ENCODE measurements at places on chromosomes 11 and 22.

GRCh38 chr11:2592559-2593392 is 107.0 kb downstream of the KCNQ1OT1 start:
- DNase-seq, result no peak

DNA sequence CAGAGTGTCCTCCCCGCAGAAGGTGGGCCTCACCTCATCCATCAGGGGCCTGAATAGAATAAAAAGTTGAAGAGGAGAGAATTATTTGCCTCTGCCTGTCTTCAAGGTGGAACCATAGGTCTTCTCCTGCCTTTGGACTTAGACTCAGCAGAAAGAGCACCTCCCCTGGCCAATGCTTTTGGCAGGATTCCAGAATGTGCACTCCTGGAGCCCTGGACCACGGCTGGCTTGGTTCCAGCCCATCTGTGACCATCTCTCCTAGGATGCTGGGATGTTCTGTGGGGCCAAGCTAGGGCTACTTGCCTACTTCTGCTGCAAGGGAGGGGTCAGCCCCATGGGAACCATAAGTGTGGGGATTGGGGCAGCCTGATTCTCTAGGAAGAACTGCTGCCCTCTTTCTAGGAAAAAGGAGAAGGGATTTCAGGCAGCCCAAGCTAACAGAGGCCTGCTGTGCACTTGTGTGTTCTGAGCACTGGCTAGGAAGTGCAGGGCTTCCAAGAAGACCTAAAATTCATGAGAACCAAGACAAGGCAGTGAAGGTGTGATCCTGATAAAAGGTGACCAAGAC is 32.2 kb upstream of the SHANK2 start:
- DNase-seq, result no peak

DNA sequence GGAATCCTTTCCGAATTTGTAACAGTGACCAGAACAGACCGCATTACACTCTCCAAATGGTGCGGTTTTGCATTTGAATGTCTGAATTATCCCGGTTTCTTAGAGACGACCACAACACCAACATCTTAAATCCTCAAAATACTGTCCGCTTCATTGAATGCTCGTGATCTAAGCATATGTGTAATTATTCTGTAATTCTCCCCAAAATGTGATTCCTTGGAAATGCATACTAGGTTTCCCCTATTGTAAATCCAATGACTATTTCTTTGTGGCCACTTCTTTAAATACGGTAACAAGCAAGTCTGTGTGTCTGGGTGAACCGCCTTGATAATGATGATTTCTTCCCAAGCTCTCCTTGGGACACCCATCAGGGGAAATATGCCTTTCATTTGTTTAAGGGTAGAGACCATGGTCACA is 87.3 kb upstream of the DBX1 start:
- DNase-seq, result no peak

DNA sequence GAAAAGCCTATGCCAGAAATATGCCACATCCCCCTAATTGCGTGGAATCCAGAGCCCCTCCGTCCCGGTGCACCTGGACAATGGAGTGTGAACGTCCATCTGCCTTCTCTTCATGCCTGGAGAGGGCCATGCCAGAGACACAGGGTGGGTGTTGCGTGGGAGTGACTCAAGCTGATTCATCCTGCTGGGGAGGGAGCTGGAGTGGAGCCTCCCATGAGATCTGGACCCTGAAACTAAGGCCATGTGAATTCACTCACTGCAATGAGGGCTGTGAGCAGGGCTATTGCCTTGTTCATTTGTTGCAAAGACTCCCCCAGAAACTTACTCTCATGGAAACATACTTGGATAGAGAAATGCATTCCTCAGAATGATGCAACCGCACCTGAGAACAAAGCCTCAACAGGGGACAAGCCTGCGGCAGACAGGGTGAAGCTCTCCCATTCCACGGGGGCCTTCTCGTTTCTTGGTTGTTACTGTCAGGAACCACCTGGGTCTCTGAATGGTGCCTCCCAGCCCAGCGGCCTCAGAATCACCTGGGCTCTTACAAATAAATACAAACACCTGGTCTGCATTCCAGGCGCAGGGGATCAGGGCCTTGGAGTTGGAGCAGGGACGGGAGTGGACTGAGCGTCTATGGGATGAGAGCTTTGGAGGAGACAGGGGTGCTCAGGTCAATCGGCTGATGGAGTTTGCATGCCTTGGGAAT is 1031.2 kb downstream of the BRD1 start:
- no peak for DNase-seq

DNA sequence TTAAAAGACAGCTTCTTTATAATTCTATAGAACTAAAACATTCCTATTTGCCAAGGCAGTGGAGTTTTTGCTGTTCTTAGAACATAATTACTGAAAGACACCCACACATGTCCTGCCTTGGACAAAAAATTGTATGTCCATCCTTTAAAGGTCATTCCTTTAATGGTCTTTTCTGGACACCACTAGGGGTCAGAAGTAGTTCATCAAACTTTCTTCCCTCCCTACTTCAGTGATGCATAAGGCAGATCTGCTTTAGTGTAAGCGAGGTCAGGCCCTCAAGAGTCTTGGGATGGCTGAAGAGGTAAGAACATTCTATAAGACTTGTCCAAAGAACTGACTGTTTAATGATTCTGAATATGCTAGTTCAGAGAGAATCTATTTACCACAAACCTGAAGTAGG is 4.3 kb upstream of the OR51V1 start:
- DNase-seq, result no peak

- DNase-seq, result no peak
Measured at GRCh38 chr11:36657610-36658267, 59.7 kb upstream of the RAG2 start.

DNA sequence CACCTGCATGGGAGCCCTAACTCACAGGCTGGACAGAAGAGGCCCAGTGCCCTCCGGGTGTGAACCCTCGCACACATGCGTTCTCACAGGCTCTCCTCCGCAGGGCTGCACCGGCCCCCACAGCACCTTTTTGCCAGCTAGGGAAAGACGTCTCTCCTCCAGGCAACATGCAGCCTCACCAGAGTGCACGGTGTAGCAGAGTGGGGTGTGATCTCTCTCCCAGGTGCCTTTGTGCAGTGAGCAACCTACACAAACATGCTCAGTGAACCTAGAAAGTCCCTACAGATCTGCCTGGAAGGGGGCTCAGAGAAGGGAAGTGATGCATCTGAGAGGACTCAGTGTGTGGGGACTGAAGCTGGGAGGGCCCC is 3.7 kb upstream of the CARNS1 start:
- DNase-seq, result no peak

DNA sequence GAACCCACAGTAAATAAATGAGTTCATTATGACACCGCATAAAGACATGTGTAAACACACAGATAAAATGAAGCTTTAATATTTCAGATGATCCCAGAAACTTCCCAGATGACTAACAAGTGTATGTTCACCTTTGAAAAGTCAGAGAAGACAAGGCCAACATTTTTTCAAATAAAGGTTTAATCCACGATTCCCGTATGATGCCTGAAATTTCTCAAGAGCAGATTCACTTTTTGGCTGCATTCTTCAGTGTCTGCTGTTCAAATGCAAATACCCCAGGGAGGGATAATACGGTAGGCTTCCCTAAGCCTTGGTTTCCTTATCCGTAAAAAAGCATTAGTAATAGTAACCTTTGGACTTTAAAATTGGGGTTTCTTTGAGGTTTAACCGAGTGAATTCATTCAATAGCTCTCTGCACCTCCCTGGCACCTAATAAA is 62.5 kb downstream of the SYTL2 start:
- no peak for DNase-seq

DNA sequence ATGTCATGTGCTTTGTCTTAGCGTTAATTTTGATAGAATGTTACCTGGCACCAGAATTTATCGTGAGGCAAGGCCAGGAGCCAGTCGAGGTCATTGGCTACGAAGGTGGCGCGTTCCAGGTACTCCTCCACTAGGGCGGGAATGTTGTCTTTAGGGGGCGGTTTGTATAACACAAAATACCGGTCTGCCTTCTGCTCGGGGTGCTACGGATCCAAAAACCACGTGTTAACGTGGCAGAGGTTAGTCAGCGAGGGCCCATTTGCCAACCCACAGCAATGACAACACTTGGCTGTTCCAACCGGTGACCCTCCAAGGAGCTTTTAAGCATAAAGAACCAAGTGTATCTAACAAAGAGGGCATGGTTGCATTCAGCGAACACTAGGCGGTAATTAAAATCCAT is 12.5 kb downstream of the ASCC2 start:
- DNase-seq, result no peak

DNA sequence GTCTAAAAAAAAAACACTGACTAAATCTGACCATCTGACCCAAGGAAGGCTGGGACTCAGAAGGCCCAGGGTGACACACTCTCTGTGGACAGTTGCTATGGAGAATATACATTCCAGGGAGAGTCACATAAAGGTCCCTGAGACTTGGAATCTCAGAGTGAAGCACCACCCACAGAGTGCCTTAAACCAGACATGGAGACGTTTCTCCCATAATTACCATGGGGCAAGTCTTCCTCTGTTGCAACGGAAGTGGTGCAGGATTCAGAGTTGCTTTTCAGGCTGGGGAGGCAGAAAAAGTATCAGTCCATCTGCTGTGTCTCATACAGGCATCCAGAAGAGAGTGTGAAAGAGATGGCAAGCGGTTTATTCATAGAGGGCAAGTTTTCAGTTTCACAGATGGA is 58.7 kb upstream of the SLN start:
- no peak for DNase-seq

DNA sequence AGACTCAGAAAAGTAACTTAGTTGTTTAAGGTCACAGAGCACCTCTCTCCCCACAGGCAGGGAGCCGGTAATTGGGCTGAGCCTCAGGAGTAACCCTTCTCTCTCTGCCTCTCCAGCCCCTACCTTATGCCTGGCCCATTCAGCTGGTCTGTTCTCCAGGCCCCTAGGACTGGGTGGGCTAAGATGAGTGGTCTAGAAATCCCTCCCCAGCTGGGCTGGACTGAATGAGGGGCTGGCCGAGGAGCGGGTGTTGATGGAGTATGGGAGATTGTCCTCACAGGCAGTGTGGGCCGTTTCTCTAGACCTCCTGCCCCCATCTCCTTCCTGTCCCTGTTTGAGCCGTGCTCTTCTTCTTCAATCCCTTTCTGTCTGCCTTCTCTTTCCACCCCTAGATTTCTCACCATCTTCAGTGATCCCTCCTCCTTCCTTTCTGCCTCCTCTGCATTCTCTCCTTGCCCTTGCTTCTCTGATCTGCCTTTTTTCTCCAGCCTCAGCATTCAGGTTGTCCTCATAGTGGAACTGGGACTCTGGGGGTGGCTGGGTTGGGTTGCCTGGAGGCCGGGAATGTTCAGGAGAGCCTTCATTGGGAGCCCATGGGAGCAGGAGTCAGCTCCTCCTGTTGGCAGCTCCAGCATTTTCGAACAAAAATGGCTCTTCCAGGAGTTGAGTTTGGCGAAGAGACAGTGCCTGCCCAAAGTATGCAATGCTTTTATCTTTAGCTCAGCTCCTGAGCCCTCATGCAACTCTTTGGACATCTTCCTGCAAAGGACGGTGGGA is 7.6 kb downstream of the ST3GAL4 start:
- DNase-seq, result no peak

DNA sequence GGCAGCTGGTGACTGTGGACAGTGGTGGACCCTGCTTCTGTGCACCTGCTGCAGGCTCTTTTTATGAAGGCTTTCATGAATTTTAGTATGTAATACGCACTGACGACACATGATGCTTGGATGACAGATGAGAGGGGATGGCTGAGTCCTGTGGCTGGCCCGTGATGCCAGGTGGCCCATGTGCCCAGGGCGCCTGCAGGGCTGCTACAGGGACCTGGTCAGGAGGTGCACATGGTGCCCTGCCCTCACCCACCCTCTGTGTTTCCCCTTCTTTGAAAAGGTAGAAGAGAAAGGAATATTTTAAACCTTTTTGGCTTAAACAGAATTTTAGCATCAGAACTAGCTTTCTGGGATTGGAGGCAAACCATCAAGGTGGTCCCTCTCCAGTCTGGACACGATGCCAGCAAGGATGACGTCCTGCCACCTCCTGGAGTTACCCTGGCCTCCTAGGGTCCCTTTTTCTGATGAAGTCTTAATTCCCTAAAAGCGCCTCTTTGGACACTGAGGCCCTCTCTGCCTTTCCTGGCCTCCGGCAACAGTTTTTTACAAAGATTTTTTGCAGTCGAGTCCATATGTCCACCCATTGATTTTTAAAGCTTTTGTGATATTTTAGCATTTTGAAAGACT is 5.4 kb upstream of the RANBP1 start:
- no peak for DNase-seq

- DNase-seq, result no peak
Measured at GRCh38 chr22:49227670-49228069, 600.0 kb downstream of the BRD1 start.

DNA sequence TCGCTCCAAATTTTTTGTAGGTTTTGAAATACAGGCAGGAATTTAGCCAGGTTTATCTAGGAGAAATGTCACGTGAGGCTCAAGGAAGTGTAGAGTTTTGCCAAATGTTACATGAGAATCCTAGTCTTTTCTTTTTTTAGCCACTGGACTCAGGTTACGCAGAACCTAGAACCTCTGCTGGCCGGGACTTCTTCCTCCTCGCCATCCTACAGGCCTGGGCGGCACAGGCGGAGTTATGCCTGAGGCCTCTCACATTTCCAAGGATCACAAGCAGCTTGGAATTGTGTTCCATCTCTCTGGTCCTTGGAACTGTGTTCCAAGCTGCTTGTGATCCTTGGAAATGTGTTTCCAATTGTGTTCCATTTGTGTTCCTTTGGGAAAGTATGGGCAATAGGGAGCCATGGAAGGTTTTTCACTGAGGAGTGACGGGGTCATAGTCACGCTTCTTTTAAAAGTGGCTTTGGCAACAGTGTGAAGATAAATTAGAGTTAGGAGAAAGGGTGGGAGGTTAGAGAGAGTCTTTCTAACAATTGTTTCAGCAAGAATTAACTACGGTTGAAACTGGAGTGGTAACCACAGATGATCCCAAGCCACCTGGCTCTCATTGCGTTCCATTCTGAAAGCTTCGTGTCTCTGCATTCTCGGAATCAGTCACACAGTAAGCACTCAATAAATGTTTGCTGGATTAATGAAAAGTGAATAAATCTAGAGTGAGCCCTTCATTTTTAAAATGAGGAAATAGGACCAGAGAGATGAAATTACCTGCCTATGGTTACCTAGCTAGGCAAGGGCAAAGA is 12.5 kb upstream of the POU2AF1 start:
- no peak for DNase-seq

- DNase-seq, result no peak
Measured at GRCh38 chr11:75850787-75851186, 35.8 kb downstream of the UVRAG start.

DNA sequence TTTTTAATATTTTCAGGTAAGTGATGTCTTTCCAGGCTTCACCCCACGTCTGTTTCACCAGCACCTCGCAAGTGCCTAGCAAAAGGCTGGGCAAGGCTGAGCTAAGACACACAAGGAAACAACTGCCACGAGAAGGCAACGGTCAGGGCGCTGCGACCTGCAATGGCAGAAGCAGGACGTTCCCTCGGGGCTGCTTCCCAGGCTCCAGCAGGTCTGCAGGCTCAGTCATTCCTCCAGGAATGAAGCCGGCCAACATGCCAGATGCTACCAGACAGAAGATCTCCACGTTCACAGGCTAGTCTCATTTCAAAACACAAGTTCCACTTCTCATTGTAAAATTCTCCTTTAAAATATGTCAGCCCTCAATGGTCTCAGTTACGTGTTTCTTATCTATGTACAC is 45.5 kb downstream of the CELSR1 start:
- no peak for DNase-seq

- no peak for DNase-seq
Measured at GRCh38 chr22:47067321-47067890, 305.0 kb downstream of the TBC1D22A start.

Data from CD4-positive, alpha-beta T cell treated with Interleukin-12 subunit alpha and Interleukin-12 subunit beta, for 1 hour (primary cell).